A549 treated with DMSO at 1 μM for 4 hours (cell line): ENCODE measurements at places on chromosomes 12 and 14. TPM values are rescaled to one million over a fixed set of nuclear protein-coding genes. Genes with fewer than 3 reads are reported as not detected.

CINP gene
- total RNA-seq, result 55.3 to 61.7 TPM (median 57.3 TPM) in 5 replicates

TRAFD1 gene
- total RNA-seq, result 19.3 to 20.8 TPM (median 20.5 TPM) in 5 replicates

ALX1 gene
- total RNA-seq, result 5.4 to 7.1 TPM (median 6.1 TPM) in 5 replicates

SCYL2 gene
- 18.7 to 26.4 TPM (median 22.3 TPM) in 5 replicates for total RNA-seq

PAX9 gene
- 2.0 to 2.7 TPM (median 2.6 TPM) in 5 replicates for total RNA-seq

SLC8A3 gene
- not detected in 5 replicates for total RNA-seq
